Myometrial cell (primary cell): ENCODE measurements at places on chromosomes 2 and 18. TPM values are rescaled to one million over a fixed set of nuclear protein-coding genes. Genes with fewer than 3 reads are reported as not detected.

MGAT5 gene
- 19.3 and 41.8 TPM in 2 replicates for total RNA-seq

KLHL14 gene
- not detected in 2 replicates for total RNA-seq

TRIB2 gene
- total RNA-seq = 16.1 and 16.3 TPM in 2 replicates

STARD6 gene
- total RNA-seq = 0.35 TPM in 1 of 2 replicates, not detected in the other

UGT1A4 gene
- not detected in 2 replicates for total RNA-seq

MAP3K19 gene
- total RNA-seq = not detected in 2 replicates

NPAS2 gene
- 8.1 and 11.9 TPM in 2 replicates for total RNA-seq

EIF4E2 gene
- total RNA-seq = 69.5 and 90.0 TPM in 2 replicates

AQP12B gene
- total RNA-seq = not detected in 2 replicates

TXNDC2 gene
- not detected in 2 replicates for total RNA-seq

PHLPP1 gene
- 2.6 and 3.7 TPM in 2 replicates for total RNA-seq

PLEK gene
- under 0.01 TPM in 1 of 2 replicates, not detected in the other for total RNA-seq

LAPTM4A gene
- 193 and 202 TPM in 2 replicates for total RNA-seq

SLC19A3 gene
- total RNA-seq = not detected in 2 replicates

HTR2B gene
- 5.5 and 6.4 TPM in 2 replicates for total RNA-seq

ASTL gene
- not detected in 2 replicates for total RNA-seq

CYP27A1 gene
- 19.3 and 20.4 TPM in 2 replicates for total RNA-seq

ALPI gene
- not detected in 2 replicates for total RNA-seq

SOX11 gene
- 0.18 and 0.29 TPM in 2 replicates for total RNA-seq

TEX44 gene
- not detected in 2 replicates for total RNA-seq

SNORC gene
- under 0.01 and 0.18 TPM in 2 replicates for total RNA-seq

ST8SIA3 gene
- not detected in 2 replicates for total RNA-seq

FBXO36 gene
- total RNA-seq = 3.7 TPM in 2 replicates

NT5DC4 gene
- not detected in 2 replicates for total RNA-seq

SLC4A3 gene
- total RNA-seq = 5.5 and 5.7 TPM in 2 replicates

NYAP2 gene
- total RNA-seq = not detected in 2 replicates

GAREM2 gene
- total RNA-seq = 0.29 and 0.89 TPM in 2 replicates

CAPN13 gene
- not detected in 2 replicates for total RNA-seq

CNGA3 gene
- total RNA-seq = not detected in 2 replicates

CLEC4F gene
- not detected in 2 replicates for total RNA-seq

XPO1 gene
- total RNA-seq = 71.5 and 105 TPM in 2 replicates

MSGN1 gene
- not detected in 2 replicates for total RNA-seq

RIT2 gene
- not detected in 2 replicates for total RNA-seq

KCNK3 gene
- not detected in 2 replicates for total RNA-seq

GPR75 gene
- total RNA-seq = 1.4 and 1.8 TPM in 2 replicates

TACR1 gene
- not detected in 2 replicates for total RNA-seq

CAD gene
- total RNA-seq = 41.5 and 65.4 TPM in 2 replicates

FHOD3 gene
- under 0.01 and 0.29 TPM in 2 replicates for total RNA-seq
